ENCODE measurements at places on chromosomes 11 and 22.

GRCh38 chr22:26642465-26643417 is 14.6 kb upstream of the MIAT start:
- DNase-seq: no peak

GRCh38 chr11:94511932-94512781 is at the start of gene C11orf97:
Gene C11orf97 (plus strand): TSS chr11:94512461. CDS start chr11:94512529, 68 bp downstream.
- peak; percentile 62 for DNase-seq

GRCh38 chr22:17860220-17860965 is 86.1 kb upstream of the BID start:
- peak; percentile 45 for DNase-seq

GRCh38 chr22:31618471-31619176 is 43.4 kb downstream of the PISD start:
- no peak for DNase-seq

- DNase-seq: no peak
Observed at GRCh38 chr11:104033134-104033533, 3.3 kb upstream of the DDI1 start.

- DNase-seq: no peak
Observed at GRCh38 chr11:14645015-14645912, 1.7 kb downstream of the PDE3B start.

DNA sequence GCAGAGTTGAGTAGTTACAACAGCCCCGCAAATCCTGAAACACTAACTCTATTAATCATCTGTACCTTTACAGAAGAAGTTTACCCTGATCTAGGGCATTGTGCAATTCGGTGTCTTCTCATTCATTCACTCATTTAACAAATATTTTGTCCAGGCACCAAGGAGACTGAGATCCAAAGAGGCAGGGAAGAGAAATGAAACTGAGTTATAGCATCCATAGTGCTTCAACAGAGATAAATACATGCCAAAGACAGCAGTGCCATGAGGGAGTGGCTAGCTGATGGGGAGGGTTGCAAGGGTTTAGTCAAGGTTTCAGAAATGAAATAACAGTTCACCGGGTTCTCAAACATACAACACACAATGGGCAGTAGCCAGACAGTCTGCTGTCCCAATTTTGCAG is 40.2 kb upstream of the MTNR1B start:
- no peak for DNase-seq

- DNase-seq: no peak
Observed at GRCh38 chr11:46253258-46254132, 24.0 kb upstream of the CREB3L1 start.
